Stimulated activated CD8-positive, alpha-beta memory T cell treated with anti-CD3 and anti-CD28 coated beads, Interleukin-4, amount 100 ng/mL, for 1 hour (primary cell): ENCODE measurements at places on chromosomes 7 and 10.

- DNase-seq: no peak
Measured at GRCh38 chr10:114397651-114398145, 6.6 kb downstream of the AFAP1L2 start.

DNA sequence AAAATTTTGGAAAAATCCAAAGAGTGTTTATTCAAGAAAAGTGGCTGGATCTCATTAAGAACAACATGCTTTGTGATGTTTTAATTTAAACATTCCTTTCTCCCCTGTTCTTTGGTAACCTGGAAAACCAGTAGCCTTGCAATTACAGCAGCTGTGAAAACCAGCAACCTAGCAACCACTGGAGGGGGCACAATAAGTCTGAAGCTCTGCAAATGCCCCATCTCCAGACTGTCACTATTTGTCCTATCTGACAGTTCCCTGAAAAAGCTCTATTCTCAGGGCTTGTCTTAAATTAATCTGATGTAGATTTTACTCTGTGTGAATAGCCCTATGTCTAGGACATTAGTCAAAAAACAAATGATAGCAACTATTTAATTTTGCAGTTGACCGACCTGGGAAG is 137.6 kb upstream of the THSD7A start:
- DNase-seq: no peak

- DNase-seq: no peak
Measured at GRCh38 chr7:133871757-133872156, 255.4 kb upstream of the LRGUK start.

DNA sequence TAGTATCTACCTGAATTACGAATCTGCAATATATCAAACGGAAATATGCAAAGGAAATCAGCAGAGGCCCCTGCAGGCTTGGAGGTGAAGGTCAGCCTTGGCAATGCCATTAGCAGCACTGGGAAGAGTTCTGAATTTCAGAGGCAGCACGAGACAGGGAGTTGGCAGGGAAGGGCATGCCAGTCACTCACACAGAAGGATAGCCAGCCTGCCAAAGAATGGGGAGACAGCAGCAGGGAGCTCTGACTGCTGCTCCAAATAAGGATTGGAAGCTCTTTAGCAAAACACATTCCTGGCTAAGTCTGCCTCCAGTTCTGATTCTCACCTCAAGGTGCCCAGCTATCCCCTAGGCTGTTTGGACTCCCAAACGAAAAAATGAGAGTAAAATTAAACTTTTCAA is 188.0 kb downstream of the PDE1C start:
- no peak for DNase-seq

- DNase-seq: no peak
Measured at GRCh38 chr10:72744566-72744965, 52.6 kb downstream of the MCU start.

DNA sequence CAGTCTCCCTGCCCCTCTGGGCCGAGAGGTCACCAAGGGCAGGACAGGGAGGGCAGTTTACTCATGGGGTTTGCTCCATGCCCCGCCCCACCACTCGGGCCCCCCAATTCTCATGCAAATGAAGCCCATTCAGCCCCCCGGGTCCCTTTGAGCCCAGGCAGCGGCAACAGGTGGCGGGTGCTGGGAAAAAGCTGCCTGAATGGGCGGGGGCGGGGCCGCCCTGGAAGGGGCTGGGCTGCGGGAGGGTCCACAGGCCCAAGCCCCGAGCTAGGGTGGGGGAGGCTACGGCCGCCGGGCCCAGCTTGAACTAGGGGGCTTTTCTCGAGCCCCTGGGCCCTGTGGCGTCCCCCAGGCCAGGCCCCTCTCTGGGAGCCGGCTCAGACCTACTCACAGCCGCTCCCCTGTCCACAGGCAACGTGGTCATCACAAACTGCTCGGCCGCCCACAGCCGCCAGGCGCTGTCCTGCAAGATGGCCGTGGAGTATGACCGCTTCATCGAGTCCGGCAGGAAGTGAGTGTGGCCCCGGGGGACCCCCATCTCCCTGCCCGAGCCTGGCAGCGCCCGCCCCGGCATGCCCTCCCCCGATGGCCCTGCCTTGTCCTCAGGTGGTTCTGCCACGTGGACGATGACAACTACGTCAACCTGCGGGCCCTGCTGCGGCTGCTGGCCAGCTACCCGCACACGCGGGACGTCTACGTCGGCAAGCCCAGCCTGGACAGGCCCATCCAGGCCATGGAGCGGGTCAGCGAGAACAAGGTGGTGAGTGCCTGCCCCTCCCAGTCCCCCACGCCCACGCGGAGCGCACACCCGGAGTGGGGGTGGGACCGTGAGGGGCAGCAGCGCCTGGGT is 5.5 kb downstream of the LFNG start:
- DNase-seq: no peak

- DNase-seq: no peak
Measured at GRCh38 chr7:99455874-99456273, 10.1 kb downstream of the ATP5MF start.

DNA sequence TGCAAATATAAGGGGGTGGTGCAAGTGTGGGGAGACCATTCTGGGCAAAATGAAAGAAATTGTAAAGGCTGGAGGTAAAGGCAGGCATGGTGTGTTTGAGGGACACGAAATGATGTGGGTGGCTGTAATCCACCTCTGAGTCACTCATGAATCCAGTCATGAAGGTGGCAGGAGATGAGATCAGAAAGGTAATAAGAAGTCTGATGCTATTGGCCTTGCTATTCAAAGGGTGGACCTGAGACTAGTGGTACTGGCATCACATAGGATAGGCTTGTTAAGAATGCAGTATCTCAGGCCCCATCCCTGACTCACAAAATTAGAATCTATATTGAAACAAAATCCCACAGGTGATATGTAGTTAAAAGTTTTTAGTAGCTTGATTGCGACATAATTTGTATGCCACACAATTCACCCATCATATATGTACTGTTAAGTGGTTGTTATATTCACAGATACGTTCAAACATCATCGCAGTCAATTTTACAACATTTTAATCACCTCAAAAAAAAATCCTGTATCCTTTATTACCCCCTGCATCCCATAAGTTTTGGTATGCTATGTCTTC is 85.6 kb downstream of the ST8SIA6 start:
- no peak for DNase-seq

GRCh38 chr7:22601812-22602565 is 102.0 kb upstream of the STEAP1B start:
- DNase-seq: no peak

DNA sequence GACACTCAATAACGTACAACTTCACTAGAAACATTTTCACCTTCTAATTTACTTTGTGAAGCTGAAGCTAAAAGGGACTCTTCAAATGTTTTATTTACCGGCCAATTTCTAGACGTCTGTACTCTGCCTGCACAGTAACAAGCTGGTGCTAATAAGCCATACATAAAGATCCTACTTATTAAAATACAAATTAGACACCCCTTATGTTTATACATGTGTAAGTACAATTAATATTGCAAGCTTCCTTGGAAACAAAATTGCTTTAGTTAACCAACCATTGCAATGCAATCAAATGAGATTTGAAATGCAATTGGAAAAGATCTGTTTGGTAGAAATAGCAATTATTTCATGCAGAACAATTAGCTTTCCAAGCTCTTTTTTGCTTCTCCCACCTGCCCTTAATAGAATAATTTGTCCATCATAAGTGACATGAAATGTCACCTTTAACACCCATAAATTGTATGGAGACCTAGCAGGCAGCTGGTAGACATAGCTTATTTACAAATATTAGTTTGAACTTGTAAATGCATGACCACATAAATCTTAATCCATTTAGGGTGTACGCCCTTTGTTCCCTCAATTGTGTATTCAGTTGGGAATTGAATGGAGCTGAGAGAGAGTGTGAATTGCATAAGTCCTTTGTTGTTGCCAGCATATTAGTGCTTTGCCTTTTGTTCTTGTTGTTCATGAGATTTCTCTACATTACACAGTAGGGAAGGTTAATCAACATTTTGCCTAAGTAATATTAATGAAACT is 277.1 kb downstream of the CACNA2D1 start:
- no peak for DNase-seq

GRCh38 chr10:1375346-1376170 is 319.4 kb downstream of the WDR37 start:
- no peak for DNase-seq

DNA sequence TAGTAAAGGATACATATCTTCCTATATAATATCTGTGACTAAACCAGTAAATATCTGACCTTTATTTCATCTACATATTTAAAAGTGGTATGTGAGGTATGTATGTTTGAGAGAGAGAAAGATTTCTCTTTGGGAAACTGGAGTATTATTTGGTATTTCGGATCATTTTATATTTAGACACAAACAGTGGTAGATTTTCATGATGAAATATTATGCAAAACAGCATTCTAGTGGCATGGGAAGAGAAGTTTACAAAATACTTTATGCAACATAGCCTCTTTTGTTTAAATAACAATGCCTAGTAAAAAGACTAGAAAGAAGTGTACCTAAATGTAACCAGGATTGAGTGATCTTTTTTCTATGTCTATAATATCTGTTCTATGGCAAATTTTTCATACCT is 98.6 kb upstream of the TMEM168 start:
- no peak for DNase-seq

DNA sequence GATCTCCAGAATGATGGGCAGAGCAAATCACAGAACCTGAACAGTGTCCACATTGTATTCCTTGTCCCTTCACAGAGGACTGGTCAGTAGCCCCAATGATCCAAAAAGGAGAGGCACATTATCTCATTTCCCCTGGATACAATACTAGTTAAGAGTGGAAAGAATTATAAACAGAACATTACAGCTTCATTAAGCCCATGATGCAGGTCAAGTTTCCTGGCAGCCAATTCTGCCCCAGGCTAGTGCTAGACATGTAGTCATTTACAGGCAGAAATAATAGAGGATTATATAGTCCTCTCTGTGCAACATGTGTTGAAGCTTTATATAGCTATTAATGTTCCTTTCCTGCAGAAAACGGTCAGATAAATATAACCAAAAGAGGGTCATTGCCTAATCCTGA is 124.3 kb upstream of the WNT16 start:
- DNase-seq: no peak

DNA sequence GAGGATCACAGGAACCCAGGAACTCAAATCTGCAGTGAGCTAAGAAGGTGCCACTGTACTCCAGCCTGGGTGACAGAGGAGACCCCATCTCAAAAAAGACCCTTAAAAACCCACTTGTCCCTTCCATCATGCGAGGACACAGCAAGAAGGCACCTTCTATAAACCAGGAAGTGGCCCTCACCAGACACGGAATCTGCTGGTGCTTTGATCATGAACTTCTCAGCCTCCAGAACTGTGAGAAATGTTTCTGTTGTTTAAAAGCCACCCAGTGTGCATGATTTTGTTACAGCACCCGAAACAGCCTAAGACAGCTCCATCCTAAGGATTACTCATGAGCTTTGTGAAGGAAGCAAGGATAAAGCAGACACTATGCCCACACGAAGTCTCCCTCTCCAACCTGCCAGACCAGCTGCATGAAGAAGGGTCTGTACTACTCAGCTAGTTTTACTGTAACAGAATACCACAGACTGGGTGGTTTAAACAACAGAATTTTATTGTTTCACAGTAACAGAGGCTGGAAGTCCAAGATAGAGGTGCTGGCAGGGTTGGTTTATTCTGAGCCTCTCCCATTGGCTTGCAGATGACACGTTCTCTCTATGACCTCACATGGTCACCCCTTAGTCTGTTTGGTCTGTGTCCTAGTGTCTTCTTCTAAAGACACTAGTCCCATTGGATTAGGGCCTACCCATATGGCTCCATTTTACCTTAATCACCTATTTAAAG is 13.7 kb downstream of the VIM start:
- DNase-seq: no peak

GRCh38 chr7:64871761-64872160 is 31.3 kb upstream of the ZNF273 start:
- DNase-seq: no peak

- no peak for DNase-seq
Measured at GRCh38 chr7:142327628-142328405, 70.0 kb upstream of the PRSS58 start.

- no peak for DNase-seq
Measured at GRCh38 chr7:102205915-102206314, 80.8 kb upstream of the SH2B2 start.

- no peak for DNase-seq
Measured at GRCh38 chr7:66880053-66880452, 41.0 kb upstream of the TMEM248 start.

GRCh38 chr7:21777921-21778320 is 167.8 kb downstream of the CDCA7L start:
- DNase-seq: no peak

GRCh38 chr10:102652170-102652916 is 8.1 kb downstream of the TRIM8 start:
- no peak for DNase-seq

- DNase-seq: no peak
Measured at GRCh38 chr7:39324139-39324760, 242.0 kb upstream of the YAE1 start.

DNA sequence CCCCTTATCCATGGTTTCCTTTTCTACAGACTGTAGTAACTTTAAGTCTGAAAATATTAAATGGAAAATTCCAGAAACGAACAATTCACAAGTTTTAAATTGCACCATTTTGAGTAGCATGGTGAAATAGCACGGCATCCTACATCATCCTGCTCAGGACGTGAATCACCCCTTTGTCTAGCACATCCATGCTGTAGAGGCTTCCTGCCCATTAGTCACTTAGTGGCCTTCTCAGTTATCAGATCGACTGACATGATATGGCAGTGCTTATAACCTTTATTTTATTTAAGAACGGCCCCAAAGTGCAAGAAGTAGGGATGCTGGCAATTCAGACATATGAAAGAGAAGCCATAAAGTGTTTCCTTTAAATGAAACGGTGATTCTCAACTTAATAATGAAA is 82.7 kb downstream of the CPXM2 start:
- no peak for DNase-seq

GRCh38 chr7:76069238-76069638 is 21.3 kb downstream of the MDH2 start:
- DNase-seq: no peak

GRCh38 chr10:72030762-72031543 is 57.4 kb downstream of the SPOCK2 start:
- no peak for DNase-seq

GRCh38 chr7:33685981-33686683 is 219.2 kb upstream of the BMPER start:
- DNase-seq: no peak

DNA sequence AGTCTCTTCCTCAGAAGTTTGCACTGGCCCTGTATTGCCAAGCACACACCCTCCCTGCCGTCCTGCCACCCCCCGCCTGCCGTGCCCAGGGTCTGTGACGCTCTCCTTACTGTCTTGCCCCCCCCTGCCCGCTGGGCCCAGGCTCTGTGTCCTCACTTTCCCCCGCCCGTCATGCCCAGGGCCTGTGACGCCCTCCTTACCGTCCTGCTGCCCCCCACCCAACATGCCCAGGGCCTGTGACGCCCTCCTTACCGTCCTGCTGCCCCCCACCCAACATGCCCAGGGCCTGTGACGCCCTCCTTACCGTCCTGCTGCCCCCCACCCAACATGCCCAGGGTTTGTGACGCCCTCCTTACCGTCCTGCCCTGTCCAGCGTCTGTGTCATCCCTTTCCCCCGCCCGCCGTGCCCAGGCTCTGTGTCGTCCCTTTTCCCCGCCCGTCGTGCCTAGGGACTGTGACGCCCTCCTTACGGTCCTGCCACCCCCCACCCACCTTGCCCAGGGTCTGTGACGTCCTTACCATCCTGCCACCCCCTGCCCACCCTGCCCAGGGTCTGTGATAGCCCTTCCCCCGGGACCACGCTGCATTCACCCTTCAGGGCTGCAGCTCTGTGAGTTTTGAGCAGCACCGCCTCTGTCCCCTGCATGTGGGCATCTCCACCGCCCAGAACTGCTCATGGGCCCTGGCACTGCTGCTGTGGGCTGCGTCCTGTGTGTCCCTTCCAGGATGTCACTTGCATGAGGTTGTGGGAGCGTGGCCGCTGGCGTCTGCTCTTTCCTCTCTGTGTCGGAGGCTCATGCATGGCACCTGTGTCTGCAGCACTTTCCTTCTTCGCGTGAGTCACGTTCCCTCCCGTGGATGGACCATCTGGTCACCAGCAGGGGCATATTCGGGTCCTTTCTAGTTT is 19.3 kb upstream of the PRKAR1B start:
- DNase-seq: no peak
